ENCODE measurements at places on chromosomes 7 and 10.

DNA sequence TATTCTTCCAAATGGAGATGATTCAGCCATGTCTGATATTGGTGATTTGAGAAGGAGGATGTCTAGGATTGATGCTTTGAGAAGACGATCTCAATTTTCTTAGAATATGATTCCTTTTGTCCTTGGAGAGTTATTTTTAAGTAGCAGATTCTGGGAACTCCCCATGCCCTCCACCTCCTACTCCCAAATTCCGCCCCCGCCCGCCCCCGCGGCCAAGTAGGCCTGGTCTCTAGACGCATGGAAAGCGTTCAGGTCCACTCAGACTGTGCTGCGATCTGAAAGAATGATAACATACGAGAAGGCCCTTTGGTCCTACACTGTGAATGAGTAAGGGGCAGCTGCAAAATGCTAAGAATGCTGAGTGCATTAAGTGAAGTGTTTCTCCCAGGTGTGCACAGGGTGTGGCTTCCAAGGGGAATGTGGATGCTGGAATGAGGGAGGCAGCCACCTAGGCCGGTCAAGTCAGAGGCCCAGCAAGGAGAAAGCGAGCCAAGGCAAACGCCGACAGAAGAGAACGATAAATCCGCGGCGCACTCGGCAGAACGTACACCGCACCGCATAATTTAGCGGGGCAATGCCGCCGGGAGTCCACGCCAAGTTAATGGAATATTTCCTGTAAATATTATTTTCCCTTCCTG lies 142.3 kb downstream of the PRPF18 start:
- no peak for DNase-seq

GRCh38 chr10:22712956-22713852 lies 1.2 kb downstream of the PIP4K2A start:
- DNase-seq: no peak

DNA sequence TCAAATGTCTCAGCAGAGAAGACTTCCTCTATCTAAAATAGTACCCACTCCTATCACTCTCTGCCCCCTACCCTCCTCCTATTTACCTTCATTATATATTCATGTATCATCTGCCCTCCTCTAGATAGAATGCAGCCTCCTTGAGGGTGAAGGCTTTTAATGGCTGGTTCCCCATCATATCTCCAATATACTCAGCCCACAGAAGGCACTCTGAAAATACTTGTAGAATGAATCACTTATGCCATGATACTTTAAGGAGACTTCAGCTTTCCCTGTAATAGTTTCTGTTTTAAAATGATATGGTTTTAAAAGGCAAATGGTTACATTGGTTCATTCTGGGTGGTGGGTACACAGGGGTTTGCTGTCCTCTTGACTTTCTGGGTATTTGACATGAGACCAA lies 25.3 kb downstream of the GFRA1 start:
- DNase-seq: no peak

DNA sequence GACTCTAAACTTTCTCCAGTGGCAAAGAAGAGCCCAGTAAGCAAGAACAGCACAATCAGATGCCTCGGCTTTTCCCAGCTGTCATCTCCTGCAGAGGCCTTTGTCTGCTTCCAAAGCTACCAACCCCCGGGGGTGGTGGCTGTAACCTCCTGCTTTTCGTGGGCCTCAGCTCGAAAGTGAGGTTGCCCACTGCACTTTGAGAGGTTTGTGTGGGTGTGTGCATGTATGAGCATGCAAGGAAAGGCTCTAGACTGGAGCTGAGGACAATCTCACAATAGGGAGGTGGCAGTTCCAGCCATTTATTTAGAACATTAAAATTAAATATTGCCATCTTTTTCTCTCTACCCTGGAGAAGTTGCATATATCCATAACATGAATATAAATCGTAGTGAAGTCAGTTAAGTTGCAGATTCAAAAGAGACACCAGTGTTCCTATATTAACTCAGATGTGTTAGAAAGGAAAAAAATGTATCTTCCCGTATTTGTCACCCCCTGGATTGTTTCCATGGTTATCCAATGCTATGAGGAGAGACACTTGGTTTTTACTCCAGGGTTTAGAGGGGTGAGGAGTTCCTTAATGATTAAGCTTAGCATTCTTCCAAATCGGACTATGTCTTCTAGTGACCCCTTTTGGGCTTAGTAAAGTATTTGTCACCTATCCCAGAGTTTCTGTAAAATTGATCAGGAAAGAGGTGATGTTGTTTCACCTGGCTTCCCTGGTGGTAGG lies 781.1 kb downstream of the INHBA start:
- no peak for DNase-seq
